ENCODE measurements at places on chromosomes 1 and 21. TPM values are rescaled to one million over a fixed set of nuclear protein-coding genes. Genes with fewer than 3 reads are reported as not detected.

Gene SLC44A3
- polyA plus RNA-seq = 60.1 TPM

Gene ANXA9
- 12.3 TPM for polyA plus RNA-seq

Gene SPRR2G
- not detected for polyA plus RNA-seq

Gene PGLYRP3
- not detected for polyA plus RNA-seq

Gene SPATC1L
- polyA plus RNA-seq = 17.5 TPM

Gene ETV3
- 25.9 TPM for polyA plus RNA-seq

Gene RIPK4
- 18.4 TPM for polyA plus RNA-seq

Gene PTGFRN
- 31.1 TPM for polyA plus RNA-seq

Gene CDC20
- 31.0 TPM for polyA plus RNA-seq

Gene OR2T2
- not detected for polyA plus RNA-seq

Gene RNU1-3
- polyA plus RNA-seq = not detected

Gene OVAAL
- polyA plus RNA-seq = not detected

Gene FH
- polyA plus RNA-seq = 96.4 TPM

Gene A3GALT2
- not detected for polyA plus RNA-seq

Gene ASTN1
- polyA plus RNA-seq = 1.6 TPM

Gene LYSMD1
- 16.7 TPM for polyA plus RNA-seq

Gene IRF6
- polyA plus RNA-seq = 19.4 TPM

Gene IGSF5
- 0.88 TPM for polyA plus RNA-seq

DNA sequence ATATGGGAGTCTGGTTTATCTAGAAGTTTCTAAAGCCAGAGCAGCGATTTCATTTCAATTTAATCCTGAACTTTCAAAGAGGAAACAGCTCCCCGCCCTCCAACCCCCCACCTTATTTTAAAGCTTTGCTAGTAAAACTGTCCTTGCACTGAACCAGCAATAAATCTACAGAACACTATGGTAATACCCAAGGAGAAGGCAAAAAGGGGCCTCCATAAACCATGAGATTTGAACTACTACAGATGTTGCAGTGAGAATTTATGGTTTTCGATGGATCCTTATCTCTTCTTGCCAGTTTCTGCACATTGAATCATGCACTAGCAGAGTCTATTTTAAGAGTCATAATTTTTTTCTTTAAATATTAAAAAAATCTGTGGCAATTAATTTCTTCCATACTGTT is 64.8 kb upstream of the BEND5 start:
- no peak for DNase-seq

- DNase-seq = no peak
These were observed 85.4 kb upstream of the ACTRT2 start for GRCh38 chr1:2935751-2936390.

DNA sequence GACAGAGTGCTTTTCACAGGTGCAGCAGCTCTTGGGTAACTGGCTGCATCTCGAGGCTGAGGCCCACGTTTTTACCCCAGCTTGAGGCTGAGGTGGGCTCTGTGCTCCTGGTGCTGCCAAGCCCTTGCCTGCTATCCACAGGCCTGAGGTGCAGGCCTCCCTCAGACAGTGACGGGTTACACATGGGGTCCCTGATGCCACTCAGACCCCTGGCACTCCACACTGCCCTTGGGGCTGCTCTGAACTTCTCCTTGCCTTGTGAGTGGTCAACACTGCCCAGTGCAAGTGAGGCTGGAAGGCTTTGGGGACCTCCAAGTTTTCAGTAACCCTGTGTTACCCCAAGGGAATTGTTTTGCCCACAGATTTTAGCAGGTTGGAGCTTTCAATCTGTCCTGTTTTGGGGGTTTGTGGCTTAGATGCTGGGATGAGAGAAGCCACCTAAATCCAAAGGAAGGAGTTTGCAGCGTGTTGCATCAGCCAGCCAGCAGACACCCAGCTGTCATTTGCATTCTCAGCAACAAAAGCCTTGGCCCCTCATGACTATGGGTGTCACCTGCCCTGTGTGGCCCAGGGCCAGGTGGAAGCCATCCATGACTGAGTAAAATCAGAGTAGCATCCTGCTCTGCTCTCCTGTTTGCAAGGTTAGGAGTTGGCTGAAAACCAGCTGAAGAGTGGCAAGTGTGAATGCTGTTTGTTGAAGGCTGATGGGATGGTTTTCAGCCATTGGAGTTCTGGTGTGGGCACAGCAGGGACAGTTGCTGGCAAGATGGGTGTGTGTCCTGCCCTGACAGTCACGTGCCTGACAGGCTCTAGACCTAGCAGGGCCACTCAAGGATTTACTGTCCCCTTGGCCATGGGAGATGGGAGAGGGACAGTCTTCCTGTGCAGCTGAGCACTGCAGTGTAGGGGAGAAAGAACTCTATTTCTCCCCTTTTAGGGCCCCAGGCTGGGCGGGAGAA is 3.2 kb downstream of the RNF187 start:
- DNase-seq = no peak

DNA sequence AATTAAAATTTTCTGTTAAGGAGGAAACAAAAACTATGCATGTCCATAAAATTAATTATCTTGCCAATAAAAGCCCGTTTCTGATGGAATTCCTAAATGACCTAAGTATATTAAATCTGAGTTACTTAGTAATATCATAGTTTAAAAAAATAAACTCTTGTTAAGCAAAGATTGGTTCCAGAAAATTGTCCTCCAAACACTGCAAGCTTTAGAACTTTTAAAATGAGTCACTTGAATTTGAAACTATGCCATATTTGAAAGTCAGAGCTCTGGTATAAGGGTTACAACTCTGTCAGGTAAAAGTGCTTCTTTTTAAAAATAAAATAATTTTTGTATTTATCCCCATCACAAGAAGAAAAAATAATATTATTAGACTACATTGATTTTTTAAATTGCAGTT is 409.5 kb downstream of the PLPP3 start:
- DNase-seq = no peak

DNA sequence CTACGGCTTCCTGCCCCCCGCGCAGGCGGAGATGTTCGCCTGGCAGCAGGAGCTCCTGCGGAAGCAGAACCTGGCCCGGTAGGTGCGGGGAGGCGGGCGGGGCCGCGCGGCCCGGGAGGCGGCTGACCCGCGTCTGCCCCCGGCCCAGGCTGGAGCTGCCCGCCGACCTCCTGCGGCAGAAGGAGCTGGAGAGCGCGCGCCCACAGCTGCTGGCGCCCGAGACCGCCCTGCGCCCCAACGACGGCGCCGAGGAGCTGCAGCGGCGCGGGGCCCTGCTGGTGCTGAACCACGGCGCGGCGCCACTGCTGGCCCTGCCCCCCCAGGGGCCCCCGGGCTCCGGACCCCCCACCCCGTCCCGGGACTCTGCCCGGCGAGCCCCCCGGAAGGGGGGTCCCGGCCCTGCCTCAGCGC is 16.6 kb downstream of the NOC2L start:
- no peak for DNase-seq

GRCh38 chr1:212582808-212583615 is 25.5 kb upstream of the ATF3 start:
- DNase-seq = no peak

GRCh38 chr1:111988743-111989453 is 570 bp downstream of the KCND3 start:
- no peak for DNase-seq

- DNase-seq = no peak
These were observed 29.6 kb upstream of the C1orf87 start for GRCh38 chr1:60103186-60103585.

DNA sequence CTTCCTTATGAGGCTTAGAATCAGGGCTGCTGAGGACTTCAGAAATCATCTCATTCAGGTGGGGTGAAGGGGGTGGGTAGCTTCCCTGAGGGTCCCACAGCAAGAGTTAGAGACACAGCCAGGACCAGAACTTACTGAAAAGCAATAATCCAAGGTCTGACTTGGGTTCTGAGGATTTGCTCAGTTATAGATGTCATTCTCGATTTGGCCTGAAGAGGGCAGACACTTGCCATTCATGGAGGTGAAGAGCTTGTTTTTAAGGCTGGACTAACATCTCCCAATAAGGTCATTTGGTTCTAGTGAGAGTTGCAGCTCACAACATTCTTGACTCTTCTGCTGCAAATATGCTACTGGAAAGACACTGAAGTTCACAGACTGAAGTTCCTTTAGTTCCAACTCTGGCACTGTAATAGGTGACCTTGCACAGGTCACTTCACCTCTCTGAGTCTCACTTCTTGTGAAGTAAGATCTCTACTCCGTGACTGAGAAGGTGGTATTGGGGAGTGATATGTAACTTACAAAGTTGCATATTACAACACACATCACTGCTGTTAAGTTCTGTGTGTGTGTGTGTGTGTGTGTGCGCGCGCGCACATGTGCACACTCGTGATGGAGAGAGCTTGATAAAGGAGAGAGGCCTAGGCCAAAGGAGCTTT is 69.8 kb upstream of the DIRAS3 start:
- DNase-seq = no peak

GRCh38 chr1:247638781-247639180 is 33.4 kb downstream of the OR2G3 start:
- no peak for DNase-seq

- no peak for DNase-seq
These were observed 39.4 kb downstream of the NDUFS5 start for GRCh38 chr1:39065542-39065941.

- no peak for DNase-seq
These were observed 54.9 kb upstream of the NEK7 start for GRCh38 chr1:198101716-198102453.

- no peak for DNase-seq
These were observed 47.9 kb downstream of the SLC66A1 start for GRCh38 chr1:19360016-19360415.

GRCh38 chr1:92916899-92917298 is 44.4 kb downstream of the DIPK1A start:
- DNase-seq = no peak

GRCh38 chr1:10943991-10944730 is 68.3 kb upstream of the TARDBP start:
- no peak for DNase-seq

- DNase-seq = no peak
These were observed 22.6 kb downstream of the MIGA1 start for GRCh38 chr1:77802026-77802425.

- no peak for DNase-seq
These were observed 5.3 kb upstream of the CXADR start for GRCh38 chr21:17507591-17507990.

GRCh38 chr1:215542301-215542700 is 24.8 kb upstream of the KCTD3 start:
- DNase-seq = no peak

- DNase-seq = no peak
These were observed 1.7 kb downstream of the SLC19A1 start for GRCh38 chr21:45540601-45540970.

GRCh38 chr1:31422505-31423319 is 9.7 kb downstream of the SERINC2 start:
- peak; percentile 26 for DNase-seq

- no peak for DNase-seq
These were observed 33.2 kb downstream of the POFUT2 start for GRCh38 chr21:45254460-45254930.

DNA sequence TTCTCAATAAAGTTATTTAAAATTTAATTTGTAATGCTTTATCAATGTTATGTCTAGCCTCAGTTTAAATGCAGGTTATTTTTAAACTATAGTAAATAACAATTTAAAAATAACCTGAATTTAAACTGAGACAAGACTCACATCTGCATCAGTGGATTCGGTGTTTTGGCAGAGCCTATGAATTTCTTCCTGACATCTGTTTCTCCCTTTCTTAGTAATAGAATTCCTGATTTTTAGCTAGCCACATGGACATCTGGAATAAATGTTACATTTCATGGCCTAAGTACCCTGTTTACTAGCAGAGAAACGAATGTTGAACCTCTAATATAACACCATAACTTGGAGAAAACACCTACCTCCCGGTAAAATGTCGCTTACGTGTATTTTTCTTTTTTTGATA is 1141.6 kb upstream of the ADGRL2 start:
- no peak for DNase-seq

GRCh38 chr1:70090875-70091274 is 114.5 kb downstream of the LRRC40 start:
- no peak for DNase-seq

- DNase-seq = peak; percentile 56
These were observed 362.5 kb upstream of the ADAMTS5 start for GRCh38 chr21:27329255-27329851.

DNA sequence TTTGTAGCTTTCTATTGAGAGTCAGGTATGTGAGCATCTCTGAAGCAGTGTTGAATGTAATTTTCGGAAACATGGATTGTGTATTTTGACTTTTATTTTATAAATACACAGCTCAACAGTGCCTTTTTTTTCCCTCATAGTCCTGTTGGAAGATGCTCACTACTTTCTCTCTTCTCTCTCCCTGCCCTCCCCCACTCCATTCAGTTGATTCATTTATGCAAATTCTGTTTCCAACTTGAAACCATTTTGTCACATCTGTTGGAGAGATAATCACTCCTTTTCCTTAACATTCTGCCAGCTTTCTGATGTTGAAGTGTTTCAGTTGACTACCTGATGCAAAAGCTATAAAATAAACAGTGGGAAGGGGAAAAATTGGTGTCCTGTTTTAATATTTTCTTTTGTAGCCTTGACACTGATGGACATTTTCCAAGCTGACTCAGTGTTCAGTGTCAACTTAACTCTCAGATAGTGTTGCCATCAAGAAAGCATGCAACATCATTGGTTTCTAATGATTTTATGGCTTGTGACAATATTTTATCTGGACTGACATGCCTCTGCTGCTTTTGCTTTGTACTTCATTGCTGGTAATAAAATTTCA is 194.5 kb downstream of the HS2ST1 start:
- no peak for DNase-seq

- no peak for DNase-seq
These were observed 6.0 kb downstream of the EDARADD start for GRCh38 chr1:236400061-236400603.

DNA sequence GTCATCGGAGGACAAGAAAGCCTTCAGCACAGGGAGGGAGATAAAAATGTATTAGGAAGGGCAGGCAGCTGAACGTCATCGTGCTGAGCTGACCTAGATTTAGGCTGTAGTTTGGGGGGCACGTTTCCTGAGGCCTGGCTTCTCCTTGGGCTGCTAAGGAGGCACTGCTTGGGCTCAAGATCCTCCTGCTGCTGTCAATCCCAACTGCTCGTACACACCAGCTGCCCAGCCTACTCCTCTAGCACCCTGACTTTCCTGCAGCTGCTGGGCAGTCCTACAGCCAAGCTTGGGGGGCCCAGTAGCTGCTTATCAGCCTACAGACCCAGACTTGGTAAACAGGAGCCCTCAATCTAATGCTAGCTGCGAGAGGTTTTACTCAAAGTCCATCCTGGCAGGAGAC is 6.2 kb downstream of the TMEM35B start:
- DNase-seq = no peak

DNA sequence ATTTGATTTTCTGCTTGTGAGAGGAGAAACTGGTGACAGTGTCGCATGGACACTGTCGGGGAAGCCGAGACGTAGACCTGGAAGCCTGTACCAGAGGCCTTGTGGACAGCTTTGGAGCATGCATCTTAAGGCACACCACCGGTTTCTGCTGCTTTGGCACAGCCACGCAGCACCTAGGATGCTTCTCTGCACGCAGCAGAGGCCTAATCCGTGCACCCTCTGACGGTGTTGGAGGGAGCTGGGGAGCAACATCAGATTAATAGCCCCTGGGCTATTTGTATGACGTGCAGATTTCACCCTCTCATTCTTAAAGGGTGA is 30.3 kb downstream of the TEX35 start:
- DNase-seq = no peak

GRCh38 chr1:3069491-3070308 is 697 bp downstream of the PRDM16 start:
- peak; percentile 68 for DNase-seq

GRCh38 chr1:208227366-208227765 is 16.8 kb downstream of the PLXNA2 start:
- no peak for DNase-seq

GRCh38 chr1:71717186-71717585 is 565.2 kb downstream of the NEGR1 start:
- no peak for DNase-seq

Data from left renal cortex interstitium (tissue), 4 donors.